A549 treated with CpdA at 1 μM for 4 hours (cell line): ENCODE measurements at places on chromosomes 3 and 15. TPM values are rescaled to one million over a fixed set of nuclear protein-coding genes. Genes with fewer than 3 reads are reported as not detected.

The HTD2 gene
- total RNA-seq, result 5.5 to 8.5 TPM (median 7.2 TPM) in 5 replicates

The FSIP1 gene
- total RNA-seq, result 0.47 to 1.1 TPM (median 0.65 TPM) in 5 replicates

The GCNT3 gene
- 149 to 187 TPM (median 170 TPM) in 5 replicates for total RNA-seq

The RTP1 gene
- total RNA-seq, result not detected in 5 replicates

The PDZRN3 gene
- not detected in 5 replicates for total RNA-seq

The SEMA3F gene
- 7.1 to 10.5 TPM (median 10.0 TPM) in 5 replicates for total RNA-seq

The DNASE1L3 gene
- total RNA-seq, result 0.09 to 0.30 TPM (median 0.16 TPM) in 3 of 5 replicates, not detected in the others

The ZNF660 gene
- not detected in 5 replicates for total RNA-seq

The RAD51 gene
- total RNA-seq, result 18.5 to 23.7 TPM (median 18.7 TPM) in 5 replicates

The GP5 gene
- 0.01 TPM in 1 of 5 replicates, not detected in the others for total RNA-seq

The CLDN11 gene
- 0.14 to 0.26 TPM (median 0.22 TPM) in 5 replicates for total RNA-seq

The DNAH12 gene
- 0.05 to 0.19 TPM (median 0.11 TPM) in 4 of 5 replicates, not detected in the other for total RNA-seq

The IL16 gene
- 0.07 TPM in 1 of 5 replicates, not detected in the others for total RNA-seq

The A4GNT gene
- total RNA-seq, result not detected in 5 replicates

The CCDC191 gene
- 1.4 to 3.5 TPM (median 1.7 TPM) in 5 replicates for total RNA-seq

The ETV5 gene
- 27.3 to 36.3 TPM (median 30.7 TPM) in 5 replicates for total RNA-seq

The SERPINI2 gene
- total RNA-seq, result not detected in 5 replicates

The SUCNR1 gene
- total RNA-seq, result 0.15 to 0.24 TPM (median 0.17 TPM) in 4 of 5 replicates, not detected in the other

The PIGBOS1 gene
- 20.7 to 29.6 TPM (median 26.5 TPM) in 5 replicates for total RNA-seq

The IL5RA gene
- total RNA-seq, result not detected in 5 replicates

The STAB1 gene
- 0.05 TPM in 1 of 5 replicates, not detected in the others for total RNA-seq

The BCHE gene
- total RNA-seq, result 0.54 to 1.4 TPM (median 0.94 TPM) in 5 replicates

The MKRN3 gene
- total RNA-seq, result 1.6 to 4.6 TPM (median 2.5 TPM) in 5 replicates

The THRB gene
- total RNA-seq, result 0.99 to 3.1 TPM (median 1.6 TPM) in 5 replicates

The CD86 gene
- total RNA-seq, result not detected in 5 replicates

The DVL3 gene
- 20.4 to 27.7 TPM (median 25.4 TPM) in 5 replicates for total RNA-seq

The XYLB gene
- 3.5 to 5.5 TPM (median 4.4 TPM) in 5 replicates for total RNA-seq

The ZNF860 gene
- total RNA-seq, result 0.91 to 1.4 TPM (median 0.94 TPM) in 5 replicates

The CIB1 gene
- total RNA-seq, result 187 to 260 TPM (median 238 TPM) in 5 replicates

The SLC22A13 gene
- 0.06 to 0.12 TPM (median 0.10 TPM) in 3 of 5 replicates, not detected in the others for total RNA-seq

The NDUFAF3 gene
- 50.1 to 90.6 TPM (median 82.5 TPM) in 5 replicates for total RNA-seq
